Skin of body (tissue), 3 donors: ENCODE measurements at places on chromosomes 1 and 21. TPM values are rescaled to one million over a fixed set of nuclear protein-coding genes. Genes with fewer than 3 reads are reported as not detected.

Gene PTAFR
- total RNA-seq: 3.1 TPM

Gene DMBX1
- not detected for total RNA-seq

Gene MAN1C1
- total RNA-seq: 7.9 TPM

Gene FOXD2
- total RNA-seq: 0.30 TPM

Gene OR6N1
- total RNA-seq: not detected

Gene A3GALT2
- total RNA-seq: not detected

Gene DNAH14
- 17.4 TPM for total RNA-seq
